Mesangial cell (primary cell): ENCODE measurements at places on chromosomes 5 and 9. TPM values are rescaled to one million over a fixed set of nuclear protein-coding genes. Genes with fewer than 3 reads are reported as not detected.

The DAP gene
- total RNA-seq: 75.9 and 76.6 TPM in 2 replicates

The ANKRD20A1 gene
- 0.13 and 0.16 TPM in 2 replicates for total RNA-seq

The PCDHGC4 gene
- 0.38 and 0.81 TPM in 2 replicates for total RNA-seq

The LECT2 gene
- total RNA-seq: not detected in 2 replicates

The TTF1 gene
- total RNA-seq: 2.9 and 6.4 TPM in 2 replicates

The ACTBL2 gene
- 6.7 and 16.5 TPM in 2 replicates for total RNA-seq

The FCHSD1 gene
- total RNA-seq: 11.9 and 16.1 TPM in 2 replicates

The CD14 gene
- total RNA-seq: 1.3 TPM in 1 of 2 replicates, not detected in the other

The GDA gene
- 0.76 TPM in 1 of 2 replicates, not detected in the other for total RNA-seq

The IFNW1 gene
- total RNA-seq: not detected in 2 replicates

The TMEM171 gene
- 8.1 and 9.1 TPM in 2 replicates for total RNA-seq

The GARIN3 gene
- not detected in 2 replicates for total RNA-seq
